ENCODE measurements at places on chromosomes 16 and 17.

- DNase-seq, result no peak
Measured at GRCh38 chr16:78523212-78523985, 423.9 kb downstream of the WWOX start.

DNA sequence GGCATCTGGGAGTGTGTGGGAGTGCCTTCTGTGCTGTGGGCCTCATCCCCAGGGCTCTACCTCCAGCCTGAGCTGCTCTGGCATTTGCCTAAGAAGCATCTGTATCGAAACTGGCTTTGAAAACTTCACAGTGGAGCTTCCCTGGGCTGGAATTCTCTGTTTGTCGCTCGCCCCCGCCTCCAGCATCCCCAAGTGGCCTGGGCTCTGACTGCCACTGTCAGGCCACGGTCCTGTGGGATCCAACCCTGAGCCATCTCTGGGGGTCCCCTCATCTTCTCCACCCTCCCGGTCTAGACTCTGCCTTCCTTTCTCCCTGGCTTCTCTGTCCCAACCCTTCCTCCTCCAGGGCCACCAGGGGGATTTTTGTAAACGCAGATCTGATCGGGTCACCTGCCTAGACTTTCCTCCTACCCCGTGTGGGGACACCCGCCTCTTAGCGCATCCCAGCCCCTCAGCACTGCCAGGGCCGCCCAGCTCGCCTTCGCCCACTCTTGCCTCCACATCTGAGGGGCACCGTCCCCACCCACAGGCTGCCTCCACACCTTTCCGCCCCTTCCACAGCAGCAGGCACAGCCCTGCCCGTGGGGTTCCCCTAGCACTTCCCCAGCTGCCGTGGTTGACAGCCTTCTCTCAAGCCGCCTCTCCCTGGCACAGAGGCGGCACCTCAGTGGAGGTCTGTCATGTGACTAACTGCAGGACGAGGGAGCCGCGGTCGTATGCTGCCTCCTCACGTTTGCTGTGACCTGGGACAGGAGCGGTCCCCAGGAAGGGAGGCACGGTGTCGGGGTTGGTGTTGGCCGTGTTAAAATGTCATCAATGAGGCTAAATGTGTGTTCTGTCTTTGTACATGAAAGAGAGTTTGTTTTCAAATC, 12.0 kb downstream of the TBC1D24 start:
- DNase-seq, result peak; percentile 74

DNA sequence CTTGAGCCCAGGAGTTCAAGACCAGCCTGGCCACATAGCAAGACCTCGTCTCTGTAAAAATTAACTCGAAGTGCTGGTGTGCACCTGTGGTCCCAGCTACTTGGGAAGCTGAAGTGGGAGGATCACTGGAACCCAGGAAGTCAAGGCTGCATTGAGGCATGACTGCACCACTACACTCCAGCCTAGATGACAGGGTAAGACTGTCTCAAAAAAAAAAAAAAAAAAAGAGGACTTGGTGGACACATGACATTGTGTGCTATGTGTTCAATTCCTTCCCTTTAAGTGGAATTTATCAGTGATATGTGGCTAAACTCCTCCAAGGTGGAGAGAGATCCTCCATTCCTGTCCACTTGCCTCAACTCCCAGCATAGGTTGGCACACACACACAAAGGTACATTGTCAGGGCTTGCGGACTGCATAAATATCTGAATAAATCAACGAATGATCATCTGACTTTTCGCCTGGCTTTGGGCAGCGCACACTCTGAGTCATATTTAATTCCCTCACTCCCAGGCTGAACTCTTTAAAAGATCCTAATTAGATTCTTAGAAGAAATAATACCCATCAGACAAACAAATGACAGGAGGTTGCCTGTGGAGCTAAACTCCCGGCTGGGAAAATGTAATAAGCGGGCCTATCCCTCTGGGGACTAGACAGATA, 25.0 kb upstream of the SYT17 start:
- no peak for DNase-seq

- DNase-seq, result no peak
Measured at GRCh38 chr17:41343029-41343428, 7.6 kb downstream of the KRT33A start.

DNA sequence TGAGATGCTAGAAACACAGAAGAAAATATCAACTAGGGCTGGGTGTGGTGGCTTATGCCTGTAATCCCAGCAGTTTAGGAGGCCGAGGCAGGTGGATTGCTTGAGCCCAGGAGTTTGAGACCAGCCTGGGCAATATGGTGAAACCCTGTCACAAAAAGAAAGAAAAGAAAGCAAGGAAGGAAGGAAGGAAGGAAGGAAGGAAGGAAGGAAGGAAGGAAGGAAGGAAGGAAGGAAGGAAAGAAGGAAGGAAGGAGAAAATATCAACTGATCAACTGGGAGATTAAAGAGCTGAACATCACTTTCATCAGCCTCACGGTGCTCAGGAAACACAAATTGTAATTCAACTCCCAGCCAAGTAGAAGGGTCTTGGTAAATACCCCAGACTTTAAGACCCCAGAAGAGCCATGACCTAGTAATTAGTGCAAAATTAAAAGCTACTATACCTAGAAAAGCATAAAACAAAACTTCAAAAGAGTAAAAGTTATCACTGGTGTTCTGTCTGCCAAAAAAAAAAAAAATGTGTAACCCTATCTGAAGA, 27.8 kb upstream of the SLFN13 start:
- DNase-seq, result no peak

- no peak for DNase-seq
Measured at GRCh38 chr17:72538901-72539352, 418.1 kb downstream of the SOX9 start.

DNA sequence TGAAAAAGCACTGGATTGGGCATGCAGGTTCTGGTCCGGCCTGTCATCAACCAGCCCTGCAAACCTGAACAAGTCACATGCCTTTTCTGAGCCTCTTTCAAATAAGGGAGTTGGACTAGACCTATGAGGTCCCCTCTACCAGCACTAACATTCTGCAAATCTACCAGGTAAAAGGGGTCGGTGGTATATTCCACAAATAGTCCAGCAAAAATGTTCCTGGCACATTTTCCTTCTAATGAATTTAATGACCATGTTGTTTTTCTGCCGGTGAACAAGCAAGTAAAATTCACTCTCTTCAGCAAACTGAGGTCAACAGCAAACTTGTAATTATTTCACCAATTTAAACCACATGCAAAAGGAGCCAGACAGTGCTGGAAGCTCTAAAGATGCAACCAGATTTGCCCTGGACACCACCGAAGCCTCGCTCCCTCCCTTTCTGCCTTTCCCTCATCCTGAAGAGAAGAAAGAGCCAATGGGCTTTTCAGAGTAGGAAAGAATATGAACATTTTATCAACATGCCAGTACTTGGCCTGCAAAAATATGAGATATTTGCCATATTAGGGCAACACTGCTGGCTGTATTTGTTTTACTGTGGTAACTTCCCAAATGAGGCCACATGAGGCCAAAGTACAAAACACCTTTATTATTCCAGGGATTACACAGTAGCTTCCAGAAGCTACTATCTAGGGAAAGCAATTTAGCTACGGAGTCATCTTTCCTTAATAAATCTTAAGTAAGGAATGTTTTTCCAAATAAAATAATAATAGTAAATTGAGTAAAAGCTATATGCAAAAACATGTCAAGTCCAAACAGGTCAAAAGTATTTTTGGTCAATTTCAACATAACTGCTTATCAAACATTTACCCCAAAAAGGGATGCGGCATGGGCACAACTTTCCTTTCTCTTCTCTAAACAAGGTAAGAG, 45.0 kb downstream of the USP31 start:
- no peak for DNase-seq

GRCh38 chr16:58454178-58454577, 45.8 kb upstream of the NDRG4 start:
- DNase-seq, result no peak

DNA sequence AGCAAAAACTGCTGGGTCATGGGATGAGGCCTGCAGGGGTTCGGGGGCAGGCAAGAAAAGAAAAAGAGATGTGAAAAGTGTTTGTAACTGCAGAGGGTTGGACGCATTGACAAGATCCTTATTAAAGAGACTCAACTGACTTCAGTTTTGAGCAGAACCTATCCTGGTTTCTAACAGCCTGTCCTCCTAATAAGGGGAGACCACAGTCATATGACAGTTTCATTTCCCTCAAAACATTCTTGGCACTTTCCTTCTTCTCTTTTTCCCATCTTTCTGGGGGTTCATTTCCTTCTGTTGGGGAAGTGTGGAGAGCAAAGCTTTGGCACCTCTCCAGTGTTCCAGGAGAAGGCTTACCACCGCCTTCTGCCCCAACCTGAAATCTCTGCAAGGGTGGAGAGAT, 118.5 kb downstream of the MAF start:
- DNase-seq, result no peak

Measured in stimulated activated CD4-positive, alpha-beta T cell treated with anti-CD3 and anti-CD28 coated beads, Interleukin-2, amount 100 ng/mL, for 24 hours (primary cell).